Heart left ventricle (tissue), 16 donors: ENCODE measurements at places on chromosomes 3 and 15. TPM values are rescaled to one million over a fixed set of nuclear protein-coding genes. Genes with fewer than 3 reads are reported as not detected.

GRCh38 chr3:129233538-129233937, 15.9 kb upstream of the COPG1 start:
- no peak for DNase-seq

DNA sequence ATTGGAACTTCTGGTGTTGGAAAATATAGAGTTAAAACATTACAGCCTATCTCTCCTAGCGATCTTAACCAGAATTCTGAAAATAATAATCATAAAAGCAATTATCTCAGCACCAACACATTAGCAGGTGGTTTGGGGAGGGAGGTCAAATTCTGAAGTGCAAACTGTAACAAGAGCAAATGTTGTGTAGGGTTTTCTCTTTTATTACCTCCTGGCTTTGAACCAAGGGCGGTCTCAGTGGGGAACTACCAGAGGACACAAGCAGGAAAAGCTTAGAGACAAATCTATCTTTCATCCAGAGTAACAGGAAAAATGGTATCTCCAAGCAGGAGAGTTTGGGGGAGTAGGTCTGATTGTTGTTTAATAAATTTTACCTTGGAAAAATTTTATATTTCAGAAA, 5.5 kb upstream of the ARRDC4 start:
- DNase-seq, result no peak

- no peak for DNase-seq
These were observed 98.8 kb downstream of the EEFSEC start for GRCh38 chr3:128252083-128252482.

GRCh38 chr3:184637705-184638104, 74.2 kb downstream of the MAGEF1 start:
- no peak for DNase-seq

GRCh38 chr15:90801803-90802202, 66.6 kb upstream of the FURIN start:
- DNase-seq, result no peak

- DNase-seq, result no peak
These were observed 11.5 kb downstream of the ETFA start for GRCh38 chr15:76299786-76300185.

DNA sequence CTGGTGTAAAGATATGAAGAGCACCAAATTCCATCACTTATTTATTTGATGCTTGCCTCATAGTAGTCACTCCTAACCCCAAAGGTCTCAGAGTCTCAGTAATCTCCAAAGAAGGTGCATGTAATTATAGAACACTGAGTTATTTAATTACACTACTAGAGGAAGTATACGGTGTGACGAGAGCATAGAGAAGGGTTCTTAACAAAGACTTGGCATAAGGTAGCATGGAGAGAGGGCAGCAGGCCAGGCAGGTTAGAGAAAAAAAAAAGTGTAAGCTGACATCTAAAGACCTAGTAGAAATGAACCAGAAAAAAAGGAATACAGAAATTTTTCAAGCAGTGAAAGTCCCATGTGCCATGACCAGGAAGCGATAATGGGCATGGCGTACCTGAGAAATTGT, 213.3 kb upstream of the TGFBR2 start:
- DNase-seq, result no peak

DNA sequence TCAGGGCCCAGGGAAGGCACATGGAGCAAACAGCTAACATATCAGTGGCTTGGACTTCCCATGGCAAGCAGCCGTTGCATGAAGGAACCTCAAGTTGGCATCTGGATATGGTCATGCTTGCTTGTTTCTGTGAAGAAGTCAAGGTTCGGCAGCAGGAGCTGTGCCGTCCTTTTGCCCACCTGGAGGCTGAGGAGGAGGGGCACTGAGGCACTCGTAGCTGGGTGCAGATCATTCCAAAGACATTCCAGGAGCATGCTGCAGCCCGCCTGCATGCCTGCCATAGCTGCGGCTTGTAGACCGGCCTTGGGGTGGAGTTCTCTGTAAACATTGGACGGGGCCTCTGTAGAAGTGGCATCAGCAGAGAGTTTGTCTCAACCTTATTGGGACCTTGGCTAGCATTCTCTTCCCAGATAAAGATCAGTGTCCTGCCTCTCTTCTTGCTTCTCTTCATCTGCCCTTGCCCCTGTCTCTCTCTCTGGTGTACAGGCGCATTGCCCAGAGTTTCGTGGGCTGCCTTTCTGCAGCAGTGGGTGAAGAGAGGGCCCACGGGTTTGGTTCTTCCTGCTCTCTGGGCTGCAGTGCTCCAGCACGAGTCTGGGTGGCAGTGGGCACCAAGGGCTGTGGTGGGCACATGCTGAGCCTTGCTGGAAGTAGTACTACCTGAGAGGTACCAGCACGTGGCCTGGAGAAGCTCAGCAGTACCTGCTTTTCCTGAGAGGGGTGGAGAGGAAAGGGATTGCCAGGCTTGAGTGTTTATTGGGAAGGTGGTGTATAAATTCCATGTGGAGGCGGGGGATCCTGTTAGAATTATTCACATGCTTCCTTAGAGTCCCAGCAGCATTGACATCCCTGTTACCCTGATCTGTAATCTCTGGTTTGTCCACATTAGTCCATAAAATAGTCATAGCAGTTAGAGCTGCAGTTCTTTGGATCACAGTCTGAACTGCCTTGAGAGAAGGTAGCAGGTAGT, 49.4 kb downstream of the CHCHD6 start:
- no peak for DNase-seq

- DNase-seq, result no peak
These were observed 3.3 kb downstream of the CRABP1 start for GRCh38 chr15:78343276-78344060.

DNA sequence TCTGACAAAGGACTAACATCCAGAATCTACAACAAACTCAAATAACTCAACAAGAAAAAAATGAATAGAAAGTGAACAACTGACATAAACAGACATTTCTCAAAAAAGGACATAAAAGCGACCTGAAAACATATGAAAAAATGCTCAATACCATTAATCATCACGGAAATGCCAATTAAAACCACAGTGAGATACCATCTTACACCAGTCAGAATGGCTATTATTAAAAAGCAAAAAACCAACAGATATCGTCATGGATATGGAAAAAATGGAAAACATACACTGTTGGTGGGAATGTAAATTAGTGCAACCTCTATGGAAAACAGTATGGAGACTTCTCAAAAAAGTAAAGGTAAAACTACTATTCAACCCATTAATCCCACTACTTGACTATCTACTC, 53.3 kb downstream of the ZNF385D start:
- no peak for DNase-seq

DNA sequence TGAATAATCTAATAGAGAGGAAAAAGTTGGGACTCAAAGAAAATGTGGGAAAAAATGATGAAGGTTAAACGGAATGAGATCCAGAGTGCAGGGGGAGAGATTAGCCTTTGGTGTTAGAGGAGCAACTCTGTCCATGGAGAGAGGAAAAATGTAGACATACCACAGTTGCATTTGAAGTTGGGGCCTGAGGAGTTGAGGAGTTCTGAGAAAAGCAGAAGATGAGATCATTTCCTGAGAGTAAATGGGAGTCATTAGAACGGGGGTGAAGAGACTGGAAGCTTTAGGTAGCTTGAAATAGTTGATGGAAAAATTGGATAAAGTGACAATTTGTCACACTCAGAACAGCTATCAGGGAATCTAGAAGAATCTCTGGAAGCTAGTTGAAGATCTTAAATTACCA, 7.3 kb downstream of the CCR5AS start:
- DNase-seq, result no peak

GRCh38 chr3:23655749-23656148, 150.0 kb upstream of the UBE2E1 start:
- no peak for DNase-seq

DNA sequence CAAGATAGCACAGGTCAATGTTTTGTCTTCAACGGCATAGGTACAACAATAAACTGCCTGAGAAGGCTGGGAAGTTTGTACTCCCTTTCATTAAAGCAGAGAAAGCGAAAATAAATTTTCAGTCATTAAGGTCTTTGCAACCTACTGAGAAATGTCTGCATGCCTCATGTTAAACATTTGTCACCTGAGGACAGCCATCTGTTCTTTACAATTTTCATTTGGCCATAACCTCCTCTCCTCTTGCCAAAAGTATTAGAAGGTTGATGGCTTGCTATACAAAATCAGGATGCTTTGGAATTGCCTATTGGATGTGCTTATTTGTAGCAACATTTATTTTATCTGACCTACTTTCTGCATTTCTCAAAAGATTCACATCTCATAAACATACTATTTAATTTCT, 122.7 kb downstream of the GOLIM4 start:
- DNase-seq, result no peak

- no peak for DNase-seq
These were observed 98.9 kb downstream of the APBA2 start for GRCh38 chr15:28984421-28985315.

DNA sequence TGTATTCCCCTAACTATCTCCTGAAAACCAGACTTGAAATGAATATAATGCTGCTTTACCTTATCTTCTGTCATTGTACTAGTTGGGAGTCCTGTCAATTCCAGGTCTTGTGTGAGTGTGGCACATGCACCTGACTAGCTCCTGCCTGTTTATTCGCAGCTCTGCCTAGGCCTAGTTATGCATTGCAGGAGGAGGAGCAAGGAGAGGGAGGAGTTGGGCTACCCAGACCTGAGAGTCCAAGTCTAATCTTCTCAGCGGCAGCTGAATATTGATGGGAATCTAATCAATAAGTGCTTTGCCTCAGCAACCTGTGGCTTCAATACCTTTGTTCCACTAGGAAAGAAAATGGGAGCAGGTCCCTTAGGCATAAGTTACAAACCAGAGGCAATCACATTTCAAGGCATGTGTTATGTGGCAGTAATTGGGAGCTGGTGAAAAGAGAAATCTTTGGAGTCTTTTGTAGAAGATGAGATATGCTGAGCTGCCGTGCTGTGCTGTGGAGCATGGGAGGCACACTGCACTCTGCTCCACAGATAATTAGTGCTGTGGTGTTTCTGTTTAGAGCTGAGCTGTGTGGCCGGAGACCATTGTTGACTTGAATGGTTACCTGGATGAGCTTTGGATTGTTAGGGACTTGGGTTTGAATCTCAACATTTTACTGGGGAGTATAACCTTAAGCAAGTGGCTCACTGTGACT, at the start of gene SLC2A2:
TSS of gene SLC2A2 (minus strand) at position 124 of the 697 bp plus-strand sequence. CDS start at position 74, 50 bp downstream.
- DNase-seq, result no peak

DNA sequence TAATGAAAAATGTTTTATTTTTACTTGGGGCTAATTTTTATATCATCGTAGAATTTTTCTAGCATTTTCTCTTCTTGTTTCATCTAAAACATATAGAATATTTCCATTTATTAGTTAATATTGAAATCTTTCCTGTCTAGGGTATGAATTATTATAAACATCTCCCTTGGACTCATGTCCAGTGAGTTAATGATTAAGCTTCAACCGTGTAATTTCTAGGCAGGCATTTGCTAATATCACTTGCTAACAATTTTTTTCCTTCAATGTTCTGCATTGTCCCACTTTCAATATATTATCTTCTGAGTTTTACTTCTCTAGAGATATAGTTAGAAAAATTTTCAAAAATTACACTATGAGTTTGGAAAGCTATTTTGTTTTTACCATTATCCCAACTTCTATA, 1371.6 kb upstream of the EPHA6 start:
- DNase-seq, result no peak

- DNase-seq, result no peak
These were observed 89.3 kb upstream of the DGKG start for GRCh38 chr3:186451371-186451770.

DNA sequence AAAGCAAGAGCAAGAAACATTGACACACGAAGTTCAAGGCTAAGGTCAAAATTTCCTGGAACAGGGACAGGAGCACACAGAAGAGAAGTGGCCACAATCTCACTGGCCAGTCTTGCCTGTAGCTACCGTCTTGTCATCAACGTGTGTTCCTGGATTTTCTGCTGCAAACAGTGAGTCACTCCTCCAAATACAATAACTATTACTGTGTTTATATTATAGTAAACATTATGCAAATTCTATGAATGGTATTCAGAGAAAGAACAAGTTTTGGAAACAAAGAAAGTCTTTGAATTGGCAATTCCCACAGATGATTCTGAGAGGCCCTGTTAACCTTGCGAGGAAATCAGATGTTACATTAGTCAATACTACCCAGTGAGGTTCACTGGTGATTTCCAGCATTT, 220.5 kb downstream of the FAM43A start:
- DNase-seq, result no peak

GRCh38 chr3:142251951-142252350, 26.6 kb upstream of the GK5 start:
- DNase-seq, result no peak

DNA sequence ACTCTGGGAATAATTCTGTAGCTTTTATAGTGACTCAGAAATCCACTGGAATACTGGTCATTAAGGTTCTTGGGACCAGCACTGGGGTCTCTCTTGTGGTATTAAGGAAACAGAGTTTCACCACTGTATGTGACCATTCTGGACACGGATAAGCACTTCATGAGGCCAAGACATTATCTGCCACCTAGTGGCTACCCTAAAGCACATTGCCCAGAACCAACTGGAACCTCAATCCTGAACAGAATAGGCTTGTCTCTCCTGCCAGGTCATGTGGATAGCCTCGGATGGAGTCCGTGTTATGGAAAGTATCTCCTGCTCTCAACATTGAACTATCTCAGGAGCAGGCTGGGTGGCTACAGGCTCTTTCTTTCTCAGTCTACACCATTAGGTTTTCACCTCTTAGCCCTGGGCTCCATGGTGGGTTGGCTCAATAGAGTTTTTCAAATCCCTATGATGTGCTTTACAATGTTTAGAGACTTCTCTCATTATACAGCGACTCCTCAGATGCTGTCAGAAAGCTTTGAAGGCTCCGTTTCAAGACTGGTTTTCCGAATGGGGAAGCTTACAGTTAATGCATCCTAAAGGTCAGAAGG, 167.6 kb upstream of the ST8SIA2 start:
- no peak for DNase-seq

- DNase-seq, result no peak
These were observed 334.0 kb upstream of the KCNMB2 start for GRCh38 chr3:178202194-178202593.

- DNase-seq, result no peak
These were observed 99.5 kb downstream of the ATG7 start for GRCh38 chr3:11371747-11372146.

- DNase-seq, result peak; percentile 88
These were observed 670 bp upstream of the ISLR start for GRCh38 chr15:74172701-74173379.

- no peak for DNase-seq
These were observed 87.1 kb downstream of the GABRG3 start for GRCh38 chr15:27057904-27058645.

- DNase-seq, result peak; percentile 59
These were observed 11.1 kb downstream of the UACA start for GRCh38 chr15:70752193-70752635.

DNA sequence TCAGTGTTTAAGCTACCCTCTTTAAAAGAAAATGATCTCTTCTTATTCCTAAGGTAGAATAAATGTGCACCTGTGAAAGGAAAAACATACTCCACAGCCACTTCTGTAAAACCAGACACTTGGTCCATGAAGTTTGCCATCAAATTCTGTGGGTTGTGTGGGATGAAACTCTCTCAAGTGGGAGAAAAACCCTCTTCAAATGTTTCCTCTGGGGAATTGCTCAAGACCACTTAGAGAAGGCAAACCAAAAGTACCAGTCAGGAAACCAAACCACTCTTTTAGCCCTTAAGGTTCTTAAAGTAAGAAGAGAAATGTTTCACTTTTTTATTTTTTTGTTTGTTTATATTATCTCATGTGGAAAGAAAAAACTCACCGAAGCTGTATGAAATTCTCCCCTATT, 1.2 kb downstream of the COL8A1 start:
- DNase-seq, result no peak

ADAMTS7 gene
- total RNA-seq, result 24.6 TPM

PLA2G4D gene
- total RNA-seq, result not detected

ERICH6 gene
- total RNA-seq, result not detected

PRRT3 gene
- total RNA-seq, result 1.1 TPM

C3orf38 gene
- 17.6 TPM for total RNA-seq

BNC1 gene
- total RNA-seq, result 0.16 TPM

EXD1 gene
- not detected for total RNA-seq

RLBP1 gene
- total RNA-seq, result not detected

PARP3 gene
- 37.5 TPM for total RNA-seq

FHIT gene
- total RNA-seq, result 19.4 TPM
